ENCODE measurements at places on chromosomes 11 and 22. TPM values are rescaled to one million over a fixed set of nuclear protein-coding genes. Genes with fewer than 3 reads are reported as not detected.

OR52A5 gene
- not detected for total RNA-seq

RIC3 gene
- total RNA-seq: not detected

GRCh38 chr11:86124251-86125233, 55.7 kb upstream of the PICALM start:
- H3K4me1 ChIP-seq: no peaks in the 10 kb centered on the region
- H3K27ac ChIP-seq: no peak overlapping the region
- no peaks in the 10 kb centered on the region for H3K27me3 ChIP-seq
- no peaks in the 10 kb centered on the region for H3K36me3 ChIP-seq
- DNase-seq: no peak

SLC5A12 gene
- 0.43 TPM for total RNA-seq

- peaks cover 24% of the 10 kb centered on the region for H3K4me1 ChIP-seq
- H3K36me3 ChIP-seq: no peaks in the 10 kb centered on the region
- H3K4me3 ChIP-seq: no peak overlapping the region
- no peaks in the 10 kb centered on the region for H3K27me3 ChIP-seq
Measured at GRCh38 chr22:37552524-37553163, 7.6 kb upstream of the CDC42EP1 start.

GRCh38 chr11:11444027-11444803, 91.2 kb upstream of the CSNK2A3 start:
- DNase-seq: peak; percentile 33
- no peak overlapping the region for H3K4me3 ChIP-seq

Measured in GM23248 (cell line).